ENCODE measurements at places on chromosomes 3 and 15.

DNA sequence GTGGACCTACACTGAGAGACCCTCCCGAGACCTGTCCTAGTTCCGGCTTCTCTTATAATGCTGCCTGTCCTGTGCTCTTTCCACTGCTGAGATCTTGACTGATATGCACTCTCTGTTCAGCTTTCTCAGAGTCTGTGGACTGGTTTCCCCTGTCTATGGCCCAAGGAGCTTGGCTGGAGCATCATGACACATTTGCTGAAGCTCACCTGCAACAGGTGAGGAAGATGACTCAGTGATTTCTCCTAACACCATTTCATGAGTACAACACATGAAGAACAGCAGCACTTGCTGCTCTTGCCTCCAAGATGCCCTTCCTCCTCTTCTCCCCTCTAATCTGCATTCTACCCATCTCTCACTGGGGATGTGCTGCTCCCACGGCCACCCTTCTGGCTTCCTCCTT, 92.1 kb downstream of the DUT start:
- no peak for DNase-seq

GRCh38 chr3:122975163-122975923, 52.2 kb downstream of the SEMA5B start:
- no peak for DNase-seq

DNA sequence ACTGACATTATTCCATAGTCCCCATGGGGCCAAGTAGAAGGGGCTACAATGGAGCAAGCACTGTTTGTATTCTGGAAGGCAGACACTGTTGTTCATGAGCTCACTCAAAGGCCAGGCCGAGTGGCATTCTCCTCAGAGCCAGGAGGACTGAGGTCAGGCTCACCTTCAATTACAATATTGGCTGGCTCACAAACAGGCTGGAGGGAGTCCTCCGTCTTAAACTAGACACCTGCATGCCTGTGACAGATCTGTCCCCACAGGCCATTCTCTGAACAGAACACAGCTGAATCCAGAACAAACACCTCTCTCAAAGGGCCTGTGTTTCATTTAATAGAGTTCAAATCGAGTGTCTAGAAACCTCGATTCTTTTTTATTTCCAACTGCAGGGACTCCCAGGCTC, 347.4 kb upstream of the PPP2R3A start:
- no peak for DNase-seq

DNA sequence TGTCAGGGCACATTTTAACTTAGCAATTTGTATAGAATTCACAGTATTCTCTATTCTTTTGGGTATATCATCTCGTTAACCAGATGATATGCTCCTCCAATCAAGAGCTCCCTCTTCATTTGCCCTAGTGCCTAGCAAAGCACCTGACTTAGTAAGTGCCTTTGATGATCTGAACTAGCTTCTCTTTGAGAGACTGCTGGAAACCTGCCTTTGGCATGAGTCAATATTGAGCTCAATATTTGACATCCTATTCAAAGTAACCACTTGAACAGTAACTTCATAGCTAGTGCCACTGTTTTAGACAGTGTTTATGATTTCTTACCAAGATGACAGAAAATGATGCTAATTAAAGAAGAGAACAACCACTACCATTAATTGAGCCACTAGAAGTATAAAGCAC, 696.3 kb upstream of the UBE2E2 start:
- DNase-seq: no peak

GRCh38 chr3:110575702-110576101, 495.9 kb upstream of the NECTIN3 start:
- DNase-seq: no peak

GRCh38 chr3:193114431-193115340, 126.3 kb upstream of the PLAAT1 start:
- DNase-seq: no peak

DNA sequence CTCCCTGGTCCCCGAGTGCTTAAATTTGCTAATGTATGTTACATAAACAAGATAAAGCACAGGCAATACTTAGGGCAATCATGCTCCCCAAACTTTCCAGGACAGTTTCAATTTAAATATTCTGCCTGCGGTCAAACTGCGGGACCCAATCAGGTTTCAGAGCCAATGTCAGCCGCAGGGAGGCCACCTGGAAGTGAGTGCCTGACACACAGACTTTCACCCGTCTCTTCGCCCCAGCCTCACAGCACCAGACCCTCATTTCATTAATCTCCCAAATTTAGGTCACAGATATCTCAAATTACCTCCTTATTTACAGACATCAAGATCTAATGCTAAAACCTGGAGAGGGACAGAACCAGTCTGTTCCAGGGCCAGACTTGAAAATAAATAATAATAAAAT, 107.2 kb upstream of the ALDH1A3 start:
- no peak for DNase-seq

Data from NCI-H2081 treated with DMSO at 0.1 percent for 48 hours (cell line).